Effector CD4-positive, alpha-beta T cell (primary cell): ENCODE measurements at places on chromosomes 7 and 10.

DNA sequence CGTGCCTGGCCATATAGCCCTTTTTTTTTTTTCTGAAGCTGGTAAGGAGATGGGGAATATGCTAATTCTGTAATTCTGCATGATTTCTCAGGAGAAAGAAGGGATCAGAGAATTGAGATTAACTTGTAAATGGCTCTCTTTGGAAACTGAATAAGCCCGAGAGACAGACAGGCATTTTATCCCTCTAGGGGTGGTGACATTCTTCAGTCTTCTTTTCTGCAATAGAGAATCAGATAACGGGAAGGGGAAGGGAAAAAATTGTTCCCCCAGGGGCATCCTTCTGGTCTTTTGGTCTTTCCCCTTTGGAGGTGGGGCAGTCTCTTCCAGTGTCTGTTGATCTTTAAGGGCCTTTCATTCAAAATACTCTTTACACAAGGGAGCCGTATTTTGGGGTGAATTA is 34.2 kb downstream of the HK1 start:
- no peak for DNase-seq

DNA sequence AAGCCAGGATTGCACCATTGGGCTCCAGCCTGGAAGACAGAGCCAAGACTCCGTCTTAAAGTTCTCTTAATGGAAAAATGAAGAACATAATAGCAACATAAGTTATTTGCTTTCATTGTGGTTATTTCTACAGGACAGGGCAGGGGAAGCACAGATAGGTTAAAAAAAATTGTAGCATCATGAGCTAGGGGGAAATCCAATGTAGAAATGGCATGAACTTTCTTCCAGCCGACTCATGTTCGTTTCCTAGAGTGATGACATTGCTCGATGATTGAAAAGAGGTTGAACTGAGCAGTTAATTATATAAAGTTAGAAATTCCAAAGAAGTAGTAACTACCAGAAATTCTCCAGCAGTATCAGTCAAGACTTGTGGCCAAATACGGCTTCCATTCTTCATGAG is 64.9 kb downstream of the DAGLB start:
- no peak for DNase-seq

GRCh38 chr10:317926-318325 is 182.7 kb downstream of the ZMYND11 start:
- no peak for DNase-seq

GRCh38 chr10:109450702-109451101 is 472.6 kb downstream of the XPNPEP1 start:
- DNase-seq = no peak

- no peak for DNase-seq
These were observed 36.3 kb downstream of the PLAC9 start for GRCh38 chr10:80168679-80169380.

GRCh38 chr10:34835908-34836508 is 20.9 kb upstream of the PARD3 start:
- DNase-seq = no peak
